ENCODE measurements at places on chromosomes 7 and 10. TPM values are rescaled to one million over a fixed set of nuclear protein-coding genes. Genes with fewer than 3 reads are reported as not detected.

Gene ZNF365
- not detected for total RNA-seq

DNA sequence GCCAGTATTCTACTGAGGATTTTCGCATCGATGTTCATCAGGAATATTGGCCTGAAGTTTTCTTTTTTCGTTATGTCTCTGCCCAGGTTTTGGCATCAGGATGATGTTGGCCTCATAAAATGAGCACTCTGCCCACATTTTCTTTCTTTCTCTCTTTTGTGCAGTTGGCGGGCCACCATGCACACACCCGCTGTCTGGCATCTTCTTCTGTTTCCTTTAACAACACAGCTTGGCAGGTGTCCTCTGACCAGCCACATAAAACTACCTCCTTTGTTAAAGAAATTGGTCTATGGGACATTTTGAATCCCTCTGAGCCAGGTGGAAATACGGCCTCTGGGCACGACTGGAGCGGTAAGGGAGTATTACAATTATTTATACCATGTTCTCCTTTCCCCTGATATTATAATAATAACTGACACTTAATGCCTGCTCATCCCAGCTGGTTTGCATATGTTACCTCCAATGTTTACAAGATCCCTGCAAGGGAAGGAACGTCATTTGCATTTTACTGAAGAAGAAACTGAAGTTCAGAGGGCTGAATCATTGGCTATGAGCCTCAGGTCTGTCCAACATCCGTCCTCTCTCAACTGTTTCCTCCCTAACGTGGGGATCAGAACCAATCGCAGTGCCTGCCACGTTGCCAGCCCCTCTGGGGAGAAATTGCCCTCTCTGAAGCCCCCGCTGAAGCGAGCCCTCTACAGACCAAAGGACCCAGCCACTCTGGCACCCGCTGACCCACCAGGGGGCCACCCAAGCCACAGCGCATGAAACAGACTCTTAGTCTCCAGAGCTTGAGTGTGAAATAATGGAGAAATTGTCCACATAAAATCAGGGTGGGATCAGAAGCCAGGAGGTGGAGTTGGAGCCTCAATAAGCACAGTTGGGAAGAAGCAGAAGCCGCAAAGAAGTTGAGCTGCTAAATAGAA is 125.0 kb upstream of the FOXK1 start:
- H3K27ac ChIP-seq = no peak overlapping the region
- no peaks in the 10 kb centered on the region for H3K4me1 ChIP-seq
- no peak for DNase-seq
- H3K36me3 ChIP-seq = no peaks in the 10 kb centered on the region
- no peak overlapping the region for H3K4me3 ChIP-seq

DNA sequence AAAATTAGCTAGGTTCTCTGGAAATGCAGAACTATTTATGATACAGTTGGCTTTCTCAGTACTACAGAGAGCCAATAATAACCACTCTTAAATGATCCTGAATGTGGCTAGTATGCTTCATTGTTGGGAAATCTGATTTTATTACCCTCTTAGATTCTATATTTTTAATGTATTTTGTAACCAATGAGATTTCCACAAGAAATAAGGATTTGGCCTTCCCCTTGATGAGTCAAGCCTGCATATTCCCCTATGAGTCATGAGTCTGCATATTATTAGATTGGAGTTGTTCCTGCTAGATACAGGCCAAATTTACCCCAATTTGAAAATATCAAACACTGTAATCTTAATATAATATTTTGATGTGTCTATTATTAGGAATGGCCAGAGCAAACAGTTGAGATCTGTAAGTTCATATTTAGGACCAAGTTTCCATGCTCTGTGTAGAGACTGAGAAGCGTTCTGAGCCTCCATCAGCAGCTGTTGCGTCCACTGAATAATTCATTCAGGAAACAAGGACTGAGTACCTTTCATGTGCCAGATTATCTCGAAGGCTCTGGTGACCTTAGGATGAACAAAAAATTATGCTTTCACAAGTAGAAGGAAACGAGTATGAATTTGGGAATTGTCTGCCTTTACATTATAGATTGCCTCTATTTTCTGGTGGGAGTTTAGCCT is 793.4 kb downstream of the NRG3 start:
- H3K4me1 ChIP-seq = no peaks in the 10 kb centered on the region
- no peaks in the 10 kb centered on the region for H3K36me3 ChIP-seq
- H3K4me3 ChIP-seq = no peak overlapping the region

GRCh38 chr7:141291541-141291940 is 217.7 kb downstream of the TMEM178B start:
- no peaks in the 10 kb centered on the region for H3K36me3 ChIP-seq
- DNase-seq = no peak
- H3K27ac ChIP-seq = no peak overlapping the region
- H3K4me1 ChIP-seq = no peaks in the 10 kb centered on the region
- H3K4me3 ChIP-seq = no peak overlapping the region

- H3K4me3 ChIP-seq = no peak overlapping the region
- H3K27me3 ChIP-seq = no peaks in the 10 kb centered on the region
- no peak overlapping the region for H3K27ac ChIP-seq
- peaks cover 37% of the 10 kb centered on the region for H3K4me1 ChIP-seq
These were observed 1.1 kb upstream of the RAB11FIP2 start for GRCh38 chr10:118047880-118048279.

Gene KCNH2
- 16.2 TPM for total RNA-seq

Measured in transverse colon (tissue), 4 donors.